ENCODE measurements at places on chromosomes 3 and 15.

GRCh38 chr3:132553826-132554225, 43.2 kb upstream of the ACKR4 start:
- no peak for DNase-seq

DNA sequence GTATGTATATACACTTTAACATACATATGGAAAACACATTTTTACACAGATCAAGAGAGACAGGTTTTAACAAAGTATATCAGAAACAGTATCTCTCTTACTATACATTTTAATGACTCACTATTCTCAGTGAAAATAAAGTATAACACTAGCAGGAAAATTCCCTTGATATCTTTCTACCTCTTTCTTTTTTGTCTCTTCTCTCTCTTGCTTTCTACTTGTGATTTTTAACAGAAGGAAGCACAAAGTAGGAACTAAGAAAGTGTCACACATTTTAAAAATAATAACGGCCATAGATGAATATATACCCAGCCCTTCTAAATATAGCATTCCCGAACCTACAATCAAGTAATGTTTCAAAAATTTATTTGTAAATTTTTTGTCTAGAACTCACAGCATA, 4.8 kb downstream of the DENND4A start:
- no peak for DNase-seq

DNA sequence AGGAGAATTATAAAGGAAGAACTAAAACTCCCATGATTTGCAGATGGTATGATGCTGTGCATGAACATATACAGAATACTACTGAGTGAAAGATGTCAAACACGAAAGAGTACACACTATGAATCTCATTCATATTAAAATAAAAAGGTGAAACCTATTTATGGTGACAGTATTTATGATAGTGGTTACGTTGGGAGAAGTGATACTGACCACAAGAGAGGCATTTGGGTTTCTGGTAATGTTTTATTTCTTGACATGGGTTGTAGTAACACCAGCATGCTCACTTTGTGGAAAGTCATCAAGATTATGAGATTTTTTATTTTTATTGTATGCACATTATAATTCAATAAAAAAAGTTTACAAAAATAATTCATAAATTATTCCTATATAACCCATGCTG, 324.0 kb downstream of the GAP43 start:
- no peak for DNase-seq

- DNase-seq, result no peak
These were observed 363.5 kb downstream of the FOXP1 start for GRCh38 chr3:71219744-71220638.

DNA sequence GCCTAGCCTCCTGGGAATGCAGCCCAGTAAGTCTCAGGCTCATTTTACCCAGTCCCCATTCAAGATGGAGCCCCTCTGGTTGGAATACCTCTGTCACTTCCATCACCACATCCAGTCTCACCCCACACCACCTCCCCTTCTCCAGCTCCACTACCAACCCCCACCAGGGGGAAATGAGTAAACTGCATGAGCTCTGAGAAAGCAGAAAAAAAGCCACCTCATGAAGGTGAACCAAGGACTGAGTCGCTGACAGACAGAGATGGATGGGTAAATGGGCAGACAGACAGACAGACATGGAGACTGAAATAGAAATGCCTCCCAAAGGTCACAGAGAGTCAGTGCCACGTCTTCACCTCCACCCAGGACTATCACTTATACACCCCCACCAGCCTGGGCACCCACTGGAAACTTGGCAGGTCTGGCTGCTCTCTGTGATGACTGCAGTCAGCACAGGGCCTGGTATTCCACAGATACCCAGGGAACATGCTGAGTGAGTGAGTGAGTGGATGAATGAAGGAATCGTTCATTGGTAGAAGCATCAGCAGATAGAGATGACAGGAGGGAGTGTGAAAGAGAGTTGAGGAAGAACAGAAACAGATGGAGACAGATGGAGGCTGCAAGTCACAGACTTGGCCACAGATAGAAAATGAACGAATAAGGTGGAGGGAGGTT, 4.9 kb upstream of the LOXL1 start:
- DNase-seq, result no peak

GRCh38 chr3:70752051-70752450, 439.6 kb upstream of the MDFIC2 start:
- DNase-seq, result no peak

DNA sequence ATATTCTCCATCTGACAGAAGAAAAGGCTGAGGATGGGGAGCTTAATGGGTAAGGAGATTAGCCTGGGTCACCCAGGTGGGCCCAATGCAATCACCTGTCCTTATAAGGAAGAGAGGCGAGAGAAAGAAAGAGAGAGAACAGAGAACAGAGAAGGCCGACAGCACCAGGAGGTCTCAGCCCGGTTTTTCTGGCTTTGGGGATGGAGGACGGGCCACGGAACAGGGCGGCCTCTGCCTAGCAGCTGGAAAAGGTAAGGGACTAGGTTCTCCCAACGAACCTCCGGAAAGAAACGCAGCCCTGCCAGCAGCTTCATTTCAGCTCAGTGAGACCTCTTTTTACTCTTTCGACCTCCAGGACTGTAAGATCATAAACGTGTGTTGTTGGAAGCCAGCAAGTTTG, 196.0 kb upstream of the LYSMD4 start:
- DNase-seq, result no peak

DNA sequence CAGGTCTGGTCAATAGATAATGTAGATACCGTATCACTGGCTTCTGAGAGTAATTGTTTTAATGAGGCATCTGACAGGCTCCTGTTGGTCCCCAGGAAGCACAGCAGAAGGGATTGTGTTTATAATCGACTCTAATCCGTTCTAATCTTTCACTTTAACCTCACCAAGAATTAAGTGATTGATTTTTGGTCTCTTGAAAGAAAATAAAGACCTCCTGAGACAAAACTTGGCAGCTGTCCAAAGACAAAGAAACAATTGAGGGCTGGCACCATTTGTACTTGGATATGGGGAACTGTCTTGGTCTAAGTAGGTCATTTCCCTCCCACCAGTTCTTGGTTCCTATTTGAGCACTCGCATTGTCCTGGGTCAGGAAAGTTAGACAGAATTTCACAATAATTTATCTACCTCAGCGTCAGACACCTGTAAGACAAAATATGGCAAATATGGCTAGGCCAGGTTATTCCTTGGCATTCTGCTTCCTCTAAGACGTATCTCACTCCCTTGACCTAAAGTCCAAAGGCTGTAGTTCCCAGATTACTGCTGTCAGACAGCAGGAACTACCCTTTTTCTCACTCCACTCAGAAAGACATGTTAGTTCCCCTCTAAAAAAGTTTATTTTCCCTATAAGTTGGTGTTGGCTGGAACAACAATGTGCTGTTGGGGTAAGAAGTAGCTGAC, 22.7 kb upstream of the CD96 start:
- DNase-seq, result no peak

- no peak for DNase-seq
These were observed 374.9 kb upstream of the CNTN4 start for GRCh38 chr3:1723726-1724125.

DNA sequence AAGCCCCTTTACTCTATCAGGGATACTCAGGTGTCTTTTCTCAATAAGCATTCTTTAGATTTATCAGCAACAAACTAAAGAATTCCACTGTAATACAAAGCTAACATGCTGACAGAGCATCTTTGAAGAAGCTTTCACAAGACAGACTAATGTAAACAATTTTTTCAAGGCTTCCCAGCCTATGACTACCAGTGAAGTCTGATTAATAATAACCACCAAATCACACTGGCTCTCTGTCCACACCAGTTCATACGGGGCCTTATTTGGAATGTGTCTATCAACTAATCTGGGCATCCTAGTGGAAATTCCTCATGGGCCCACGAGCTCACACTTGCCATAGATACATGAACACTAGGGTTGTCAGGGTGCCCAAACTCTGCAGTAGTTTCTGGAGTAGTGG, 84.5 kb downstream of the EFL1 start:
- no peak for DNase-seq
